ENCODE measurements at places on chromosomes 12 and 14.

- no peak for DNase-seq
These were observed 7.9 kb upstream of the KRT2 start for GRCh38 chr12:52659951-52660350.

DNA sequence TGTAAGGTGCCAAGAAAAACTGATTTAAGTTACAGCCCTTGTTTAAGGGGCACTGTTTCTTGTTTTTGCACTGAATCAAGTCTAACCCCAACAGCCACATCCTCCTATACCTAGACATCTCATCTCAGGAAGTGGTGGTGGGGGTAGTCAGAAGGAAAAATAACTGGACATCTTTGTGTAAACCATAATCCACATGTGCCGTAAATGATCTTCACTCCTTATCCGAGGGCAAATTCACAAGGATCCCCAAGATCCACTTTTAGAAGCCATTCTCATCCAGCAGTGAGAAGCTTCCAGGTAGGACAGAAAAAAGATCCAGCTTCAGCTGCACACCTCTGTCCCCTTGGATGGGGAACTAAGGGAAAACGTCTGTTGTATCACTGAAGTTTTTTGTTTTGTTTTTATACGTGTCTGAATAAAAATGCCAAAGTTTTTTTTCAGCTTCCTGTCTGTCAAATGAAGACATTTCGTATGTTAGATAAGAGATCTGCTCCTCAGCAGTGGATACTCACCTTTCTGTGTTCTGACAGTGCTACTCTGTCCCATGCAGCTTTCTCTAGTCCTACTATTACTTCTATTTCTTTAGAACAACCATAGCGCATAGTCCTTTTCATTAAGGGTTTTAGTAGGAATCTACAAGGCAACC lies 1.2 kb upstream of the PA2G4 start:
- DNase-seq, result no peak

GRCh38 chr12:117010693-117011451 lies 88.3 kb downstream of the TESC start:
- no peak for DNase-seq

GRCh38 chr14:77184396-77185092 lies 2.9 kb downstream of the TMEM63C start:
- no peak for DNase-seq

- DNase-seq, result no peak
These were observed 33.2 kb downstream of the HSPB8 start for GRCh38 chr12:119211884-119212283.

- DNase-seq, result no peak
These were observed 190.8 kb downstream of the TTC7B start for GRCh38 chr14:90625445-90625844.

DNA sequence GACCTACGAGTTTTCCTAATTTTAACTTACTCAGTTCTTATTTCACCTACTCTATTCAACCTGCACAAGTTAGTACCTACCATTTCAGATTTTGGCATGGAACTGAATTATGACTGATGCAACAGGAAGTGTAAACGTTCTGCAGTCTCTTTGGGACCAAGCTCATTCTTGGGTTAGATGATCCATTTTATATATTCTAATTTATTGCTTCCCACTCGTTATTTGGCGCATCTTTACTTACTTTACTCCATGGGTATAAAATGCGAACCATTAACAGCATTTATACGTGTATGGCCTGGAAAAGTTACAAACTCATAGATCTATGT lies 1.0 kb upstream of the EML1 start:
- no peak for DNase-seq

DNA sequence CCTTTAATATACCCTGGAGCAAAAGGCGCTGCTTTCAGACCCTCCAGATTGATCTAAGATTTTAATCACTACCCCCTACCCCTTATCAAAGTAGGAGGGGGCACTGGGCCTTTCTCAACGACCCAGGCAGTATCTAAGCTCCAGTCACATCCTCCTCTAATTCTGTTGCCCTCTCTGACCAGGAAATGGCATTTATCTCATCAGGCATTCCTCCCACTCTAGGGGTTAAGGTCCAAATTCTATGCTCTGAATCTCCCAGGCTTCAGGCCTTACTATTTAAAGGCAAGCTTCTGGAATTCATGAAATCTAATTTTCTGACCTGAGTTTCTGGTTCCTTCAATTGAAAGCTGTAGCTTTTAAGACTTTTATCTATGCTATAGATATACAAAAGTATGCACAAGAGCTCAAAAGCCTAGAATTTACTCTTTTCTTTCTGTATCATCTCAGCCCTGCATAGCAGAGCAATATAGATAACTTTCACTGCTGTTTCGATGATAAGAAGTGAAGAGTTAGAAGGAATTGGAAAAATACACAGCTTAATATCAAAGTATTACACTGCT lies 622.9 kb downstream of the RPS29 start:
- no peak for DNase-seq

- no peak for DNase-seq
These were observed 238.9 kb downstream of the CHST11 start for GRCh38 chr12:104695453-104696148.

DNA sequence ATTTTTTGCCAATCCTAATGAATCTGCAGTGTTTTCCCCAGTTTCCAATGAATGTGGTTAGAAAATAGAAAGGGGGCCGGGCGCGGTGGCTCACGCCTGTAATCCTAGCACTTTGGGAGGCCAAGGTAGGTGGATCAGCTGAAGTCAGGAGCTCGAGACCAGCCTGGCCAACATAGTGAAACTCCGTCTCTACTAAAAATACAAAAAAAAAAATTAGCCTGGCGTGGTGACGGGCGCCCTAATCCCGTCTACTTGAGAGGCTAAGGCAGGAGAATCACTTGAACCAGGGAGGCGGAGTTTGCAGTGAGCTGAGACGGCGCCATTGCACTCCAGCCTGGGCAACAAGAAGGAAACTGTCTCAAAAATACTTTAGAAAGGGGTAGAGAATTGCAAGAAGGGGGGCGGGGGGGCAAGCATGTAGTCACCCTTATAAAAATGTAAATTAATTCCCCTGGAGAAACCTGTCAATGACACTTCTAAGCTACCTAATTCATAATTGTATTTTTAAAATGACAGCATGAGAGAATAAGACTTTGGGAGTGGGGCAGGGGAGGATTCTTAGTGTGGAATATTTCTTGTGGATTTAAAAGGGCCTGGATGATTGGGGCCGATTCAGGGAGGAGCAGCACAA lies 1.7 kb downstream of the KLHDC2 start:
- DNase-seq, result no peak

Data from right renal pelvis (tissue), 4 donors.